Ureter (tissue), 1 donor: ENCODE measurements at places on chromosomes 5 and 9. TPM values are rescaled to one million over a fixed set of nuclear protein-coding genes. Genes with fewer than 3 reads are reported as not detected.

The CXCL14 gene
- 2.3 TPM for total RNA-seq

The OR2S2 gene
- not detected for total RNA-seq

The ITK gene
- total RNA-seq: 4.7 TPM

The IL5 gene
- total RNA-seq: not detected

DNA sequence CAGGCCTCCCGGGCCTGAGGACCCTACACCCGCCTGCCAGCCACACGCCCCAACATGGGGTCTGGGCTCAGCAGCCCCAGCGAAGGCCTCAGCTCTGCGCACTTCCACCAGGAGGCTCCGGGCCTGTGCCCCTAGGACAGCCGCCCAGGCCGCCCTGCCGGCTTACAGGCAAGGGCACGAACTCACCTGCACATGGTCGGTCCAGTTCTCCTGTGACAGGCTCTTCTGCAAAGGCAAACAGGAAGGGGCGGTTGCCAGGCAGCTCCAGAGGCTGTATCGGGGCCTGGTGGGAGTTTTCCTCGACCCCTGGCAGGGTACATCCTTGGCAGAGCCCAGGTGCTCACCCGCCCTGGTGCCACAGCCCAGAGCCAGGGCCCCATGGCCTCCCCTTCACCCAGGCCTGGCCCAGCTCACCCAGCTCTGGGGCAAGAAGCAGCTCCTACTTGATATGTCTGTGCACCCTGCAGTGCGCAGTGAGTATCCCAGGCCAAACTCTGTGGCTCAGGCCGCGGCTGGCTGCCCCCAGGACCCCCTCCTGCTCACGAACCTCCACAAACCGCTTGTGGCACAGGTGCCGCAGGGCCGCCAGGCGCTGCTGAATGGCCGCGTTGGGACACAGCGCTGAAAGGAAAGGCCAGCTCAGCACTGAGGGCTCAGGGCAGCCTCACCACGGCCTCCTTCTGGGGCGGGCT lies 52.2 kb upstream of the NRARP start:
- DNase-seq: no peak

GRCh38 chr5:8751971-8752370 lies 793.9 kb downstream of the SEMA5A start:
- DNase-seq: no peak

DNA sequence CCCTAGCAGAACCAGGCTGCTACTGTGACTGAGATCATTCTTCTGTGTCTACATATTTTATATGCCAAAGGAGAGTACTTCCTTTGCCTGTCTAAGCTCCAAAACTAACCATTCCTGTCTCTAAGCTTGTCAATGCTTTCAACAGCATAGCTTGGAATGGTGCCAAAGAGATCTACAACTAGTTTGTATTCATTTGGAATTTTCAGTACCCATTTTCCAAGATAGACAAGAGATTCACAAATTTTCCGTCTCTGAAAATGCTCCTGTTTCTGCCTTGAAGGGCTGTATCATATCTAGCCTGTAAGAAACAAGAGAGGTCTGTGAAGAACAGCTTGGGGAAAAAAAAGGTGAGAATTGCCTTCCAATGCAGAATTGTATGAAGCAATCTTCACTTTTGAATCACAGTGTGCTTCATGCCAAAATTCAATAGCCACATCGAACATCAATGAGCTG lies 334.4 kb upstream of the ACTBL2 start:
- DNase-seq: no peak

DNA sequence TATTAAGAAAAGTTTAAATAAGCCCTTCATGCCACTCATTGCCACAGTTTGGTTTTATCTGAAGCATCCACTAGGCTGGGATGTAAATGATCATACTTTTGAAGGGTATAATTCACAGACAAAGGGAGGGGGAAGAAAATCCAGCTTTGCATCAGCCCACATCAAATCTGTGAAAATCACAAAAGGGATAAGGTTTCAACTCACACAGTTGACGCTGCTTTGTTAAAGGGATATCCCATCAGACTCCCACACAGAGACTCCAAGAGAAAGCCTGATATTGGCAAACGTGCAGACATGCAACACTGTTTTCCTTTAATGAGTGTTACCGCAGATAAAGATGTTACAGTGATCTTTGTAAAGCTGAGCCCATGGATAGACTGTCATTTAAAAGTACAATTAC lies 602.9 kb downstream of the TLE1 start:
- no peak for DNase-seq

GRCh38 chr9:98806394-98807035 lies 955 bp upstream of the GALNT12 start:
- no peak for DNase-seq

DNA sequence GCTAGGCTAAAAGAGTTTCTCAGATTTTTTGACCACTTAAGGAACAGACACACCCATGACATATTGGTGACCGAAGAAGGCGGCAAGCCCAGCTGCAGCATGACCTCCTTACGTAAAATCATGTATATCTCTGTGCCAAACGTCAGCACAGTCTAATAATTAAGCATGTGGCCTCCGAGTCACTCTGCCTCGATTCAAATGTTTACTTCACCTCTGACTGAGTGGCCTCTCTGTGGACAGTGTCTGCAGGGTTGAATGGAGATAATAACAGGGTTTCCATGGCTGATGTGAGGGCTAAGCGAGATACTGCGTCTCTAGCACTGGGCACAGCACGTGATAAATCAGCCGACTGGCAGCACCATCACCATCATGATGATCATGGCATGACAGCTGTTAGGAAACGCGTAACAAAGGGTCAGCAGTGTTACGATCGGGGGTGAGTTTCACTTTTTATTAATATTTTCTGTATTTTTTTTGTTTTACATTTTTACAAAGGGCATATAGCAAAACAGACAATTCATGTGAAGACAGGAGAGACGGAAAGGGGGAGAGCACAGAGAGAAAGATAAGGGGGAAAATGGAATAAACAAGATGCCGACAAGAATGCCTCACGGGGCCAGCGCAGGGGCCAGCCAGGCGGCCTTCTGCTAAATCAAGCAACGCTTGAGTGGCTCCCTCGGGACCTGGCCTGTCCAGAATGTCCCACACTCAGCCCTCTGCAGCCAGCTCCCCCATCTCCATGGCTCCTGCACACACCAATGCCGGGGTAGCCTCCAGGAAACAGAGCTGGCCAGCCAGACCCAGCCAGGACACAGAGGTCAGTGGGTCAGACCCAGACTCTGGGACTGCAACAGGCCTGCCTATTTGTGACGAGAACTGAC lies 60.3 kb downstream of the ADAMTS2 start:
- no peak for DNase-seq

GRCh38 chr5:163360656-163361055 lies 76.7 kb upstream of the CCNG1 start:
- DNase-seq: no peak

GRCh38 chr9:69346596-69347390 lies 21.8 kb downstream of the ENTREP1 start:
- DNase-seq: no peak
